ENCODE measurements at places on chromosomes 12 and 14.
A peak's percentile ranks its signal among the peaks of the same experiment; 100 is the strongest.

DNA sequence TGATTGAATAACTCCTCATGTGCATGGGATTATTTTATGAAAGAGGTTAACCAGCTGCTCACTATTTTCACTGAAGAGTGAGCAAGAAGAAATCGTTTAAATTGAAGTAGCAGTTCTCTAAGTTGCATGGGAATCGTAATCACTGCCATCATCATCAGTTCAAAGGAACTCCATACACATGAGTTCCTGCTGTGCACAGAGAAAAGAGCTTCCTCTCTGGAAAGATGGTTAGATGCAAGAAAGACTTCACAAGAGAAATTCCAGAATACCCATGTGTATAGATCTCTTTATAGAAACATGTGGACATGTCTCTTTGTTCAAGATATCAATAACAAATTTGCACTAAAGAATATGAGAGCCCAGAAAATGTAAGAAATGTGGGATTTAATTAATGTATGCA lies 291.3 kb downstream of the PDZRN4 start:
- DNase-seq, result no peak

- no peak for DNase-seq
Observed at GRCh38 chr12:95460896-95461295, 13.1 kb upstream of the METAP2 start.

DNA sequence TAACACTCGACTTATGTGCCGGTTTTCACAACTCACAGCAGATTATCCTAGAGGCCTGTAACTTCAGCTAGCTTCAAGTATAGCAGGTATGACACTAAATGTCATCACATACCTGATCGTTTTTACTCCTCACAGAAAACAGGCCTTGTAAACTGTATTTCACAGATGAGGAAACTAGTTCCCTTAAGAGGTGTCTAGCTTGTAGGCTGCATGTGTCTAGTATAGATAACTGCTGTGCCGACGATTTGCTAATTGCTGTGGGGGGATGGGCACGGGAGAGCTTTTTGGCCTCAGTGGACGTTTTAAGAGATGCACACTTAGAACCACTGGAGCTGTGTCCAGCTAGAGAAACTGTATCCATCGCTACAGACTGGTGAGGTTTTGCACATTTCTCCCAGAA lies 78.8 kb downstream of the PAPOLA start:
- DNase-seq, result no peak

DNA sequence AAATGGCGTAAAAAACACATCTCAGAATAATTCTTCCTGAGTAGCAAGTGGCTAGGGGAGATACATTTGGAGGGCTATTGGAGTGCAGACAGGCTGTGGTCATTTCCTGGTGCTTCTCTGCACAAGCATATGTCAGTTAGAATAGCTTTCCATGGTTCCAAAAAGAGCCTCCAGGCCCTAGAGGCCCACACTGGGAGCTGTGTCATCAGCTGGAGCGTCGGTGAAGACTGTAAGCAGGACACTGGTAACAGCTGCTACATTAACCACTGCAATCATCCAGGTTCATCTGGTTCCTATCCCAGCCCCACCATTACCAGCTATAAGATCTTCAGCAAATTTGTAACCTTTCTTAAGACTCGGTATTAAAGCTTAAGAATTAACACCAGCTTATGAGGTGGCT lies 31.7 kb upstream of the APPL2 start:
- DNase-seq, result no peak

GRCh38 chr12:94100990-94101737 lies 47.2 kb upstream of the PLXNC1 start:
- peak; percentile 18 for DNase-seq

- DNase-seq, result no peak
Observed at GRCh38 chr12:47982770-47983169, 19.4 kb downstream of the TMEM106C start.

- peak; percentile 14 for DNase-seq
Observed at GRCh38 chr14:76432827-76433752, 57.2 kb downstream of the ESRRB start.

DNA sequence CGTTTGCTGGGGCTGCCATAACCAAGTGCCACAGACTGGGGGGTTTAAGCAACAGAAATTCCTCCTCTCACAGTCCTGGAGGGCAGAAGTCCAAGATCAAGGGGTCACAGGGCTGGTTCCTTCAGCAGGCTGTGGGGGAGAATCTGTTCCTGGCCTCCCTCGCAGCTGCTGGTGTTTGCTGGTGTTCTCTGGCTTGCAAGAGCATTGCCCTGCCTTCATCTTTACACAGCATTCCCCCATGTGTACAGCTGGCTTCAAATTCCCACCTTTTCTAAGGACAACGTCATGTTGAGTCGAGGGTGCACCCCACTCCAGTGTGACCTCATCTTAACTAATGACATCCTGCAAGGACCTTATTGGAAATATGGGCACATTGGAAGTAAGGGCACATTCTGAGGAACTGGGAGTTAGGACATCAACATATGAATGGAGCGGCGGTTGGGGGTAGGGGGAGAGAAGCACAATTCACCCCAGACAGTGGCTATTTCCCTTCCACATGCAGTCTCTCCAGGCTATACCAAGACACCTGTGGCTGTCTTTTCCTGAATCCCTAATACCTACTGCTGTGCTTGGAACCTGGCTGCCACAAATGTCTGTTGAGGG lies 123.6 kb downstream of the FOXN3 start:
- DNase-seq, result no peak

- DNase-seq, result no peak
Observed at GRCh38 chr14:66088656-66089055, 397.5 kb upstream of the CCDC196 start.

- no peak for DNase-seq
Observed at GRCh38 chr14:94774344-94775090, 4.6 kb upstream of the GSC start.

GRCh38 chr12:48084066-48084465 lies 21.8 kb downstream of the SENP1 start:
- no peak for DNase-seq

DNA sequence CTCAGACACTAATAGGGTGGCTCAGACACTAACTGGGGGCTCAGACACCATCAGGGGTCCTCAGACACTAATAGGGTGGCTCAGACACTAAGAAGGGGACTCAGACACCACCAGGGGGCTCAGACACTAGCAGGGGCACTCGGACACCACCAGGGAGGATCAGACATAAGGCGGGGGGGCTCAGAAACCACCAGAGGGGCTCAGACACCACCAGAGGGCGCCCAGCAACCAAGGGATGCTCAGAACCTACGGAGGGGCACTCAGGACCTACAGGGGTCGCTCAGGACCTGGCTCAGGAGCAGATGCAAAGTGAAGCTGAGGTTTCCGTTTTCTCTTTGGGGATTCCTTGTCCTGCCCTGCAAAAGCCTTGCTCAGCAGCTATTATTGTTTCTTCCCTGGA lies 448.5 kb downstream of the TMEM121 start:
- peak; percentile 12 for DNase-seq

GRCh38 chr14:97379091-97379531 lies 581.9 kb downstream of the VRK1 start:
- no peak for DNase-seq

GRCh38 chr12:2930865-2931264 lies 28.3 kb upstream of the TEAD4 start:
- no peak for DNase-seq

GRCh38 chr14:57816568-57817284 lies 49.2 kb downstream of the SLC35F4 start:
- no peak for DNase-seq

DNA sequence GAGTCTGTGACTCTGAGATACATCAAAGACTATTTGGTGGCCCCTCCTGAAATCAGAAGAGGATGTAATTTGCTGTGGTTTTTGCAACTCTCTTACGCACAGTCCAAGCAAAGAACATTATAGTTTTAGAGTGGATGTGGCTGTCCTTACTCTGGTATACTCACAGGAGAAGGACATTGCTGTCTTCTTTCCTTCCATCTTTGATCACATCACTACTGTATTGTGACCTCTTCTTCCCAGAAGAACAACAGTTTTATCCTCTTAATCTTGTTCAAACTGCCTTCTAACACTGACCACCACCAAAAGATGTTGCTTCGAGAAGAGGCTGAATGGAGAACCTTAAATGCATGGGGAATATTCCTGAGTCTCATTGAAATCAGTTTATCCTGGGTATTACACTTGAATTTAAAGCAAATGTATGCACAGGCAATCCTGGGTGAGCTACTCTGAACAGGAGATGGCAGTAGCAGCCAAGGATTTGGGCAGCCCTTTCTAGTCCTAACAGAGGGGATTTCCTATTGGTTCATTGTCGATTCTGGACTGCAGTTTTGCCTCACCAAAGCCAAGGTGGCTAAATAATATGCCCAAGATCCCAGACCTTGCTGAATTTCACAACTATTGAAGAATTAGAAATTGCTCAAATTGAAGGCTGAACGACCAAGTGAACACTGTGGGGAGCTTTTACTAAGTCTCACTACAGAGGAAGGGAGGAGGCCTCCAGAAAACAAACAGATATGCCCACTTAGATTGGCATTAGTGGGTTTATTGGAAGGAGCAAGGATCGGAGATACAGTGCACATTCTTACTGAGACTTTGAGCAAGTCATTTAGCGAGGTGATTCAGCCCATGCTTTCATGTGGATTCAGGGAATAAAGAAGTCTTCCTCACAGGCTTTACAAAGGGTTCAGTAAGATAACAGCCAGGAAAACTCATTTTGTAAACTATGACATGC lies 282.8 kb downstream of the PAWR start:
- no peak for DNase-seq

GRCh38 chr14:98028162-98028561 lies 1231.0 kb downstream of the VRK1 start:
- no peak for DNase-seq

- no peak for DNase-seq
Observed at GRCh38 chr12:87020071-87020470, 763.9 kb upstream of the MGAT4C start.

GRCh38 chr14:96202441-96203094 lies 2.1 kb upstream of the BDKRB2 start:
- no peak for DNase-seq

DNA sequence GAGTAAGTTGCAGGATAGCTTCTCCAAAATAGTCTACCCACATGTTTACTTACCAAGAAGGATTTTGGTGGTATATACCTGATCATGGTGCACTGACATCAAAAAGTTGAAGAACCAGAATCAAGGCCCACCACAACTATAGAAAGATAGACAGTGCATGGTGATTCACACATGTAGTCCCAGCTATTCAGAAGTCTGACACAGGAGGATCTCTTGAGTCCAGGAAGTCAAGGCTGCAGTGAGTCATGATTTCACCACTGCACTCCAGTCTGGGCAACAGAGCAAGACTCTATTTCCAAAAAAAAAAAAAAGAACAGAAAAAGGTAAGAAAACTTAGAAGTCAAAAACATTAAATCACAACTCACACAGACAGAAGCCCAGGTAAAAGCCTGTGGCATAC lies 422.2 kb upstream of the FOXG1 start:
- no peak for DNase-seq

GRCh38 chr12:24728366-24728765 lies 220.5 kb downstream of the BCAT1 start:
- DNase-seq, result no peak

DNA sequence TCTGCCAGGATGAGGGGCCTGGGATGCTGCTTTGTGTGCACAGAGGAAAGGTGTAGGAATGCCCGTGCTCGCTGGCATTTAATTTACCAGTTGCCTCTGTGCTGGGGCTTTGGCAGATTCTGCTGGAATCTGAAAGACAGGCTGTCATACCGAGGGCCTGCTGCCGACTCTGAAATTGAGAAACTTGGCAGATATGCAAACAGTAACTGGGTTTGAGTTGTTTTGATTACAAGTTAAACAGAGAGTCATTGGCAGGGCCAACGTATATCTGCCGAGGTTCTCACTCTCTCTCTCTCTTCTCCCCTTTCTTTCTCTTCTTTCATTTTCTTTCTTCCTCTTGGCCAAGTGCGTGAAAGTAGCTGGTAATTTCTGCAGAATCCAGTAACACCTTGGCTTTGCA lies 618.7 kb downstream of the VRK1 start:
- no peak for DNase-seq

DNA sequence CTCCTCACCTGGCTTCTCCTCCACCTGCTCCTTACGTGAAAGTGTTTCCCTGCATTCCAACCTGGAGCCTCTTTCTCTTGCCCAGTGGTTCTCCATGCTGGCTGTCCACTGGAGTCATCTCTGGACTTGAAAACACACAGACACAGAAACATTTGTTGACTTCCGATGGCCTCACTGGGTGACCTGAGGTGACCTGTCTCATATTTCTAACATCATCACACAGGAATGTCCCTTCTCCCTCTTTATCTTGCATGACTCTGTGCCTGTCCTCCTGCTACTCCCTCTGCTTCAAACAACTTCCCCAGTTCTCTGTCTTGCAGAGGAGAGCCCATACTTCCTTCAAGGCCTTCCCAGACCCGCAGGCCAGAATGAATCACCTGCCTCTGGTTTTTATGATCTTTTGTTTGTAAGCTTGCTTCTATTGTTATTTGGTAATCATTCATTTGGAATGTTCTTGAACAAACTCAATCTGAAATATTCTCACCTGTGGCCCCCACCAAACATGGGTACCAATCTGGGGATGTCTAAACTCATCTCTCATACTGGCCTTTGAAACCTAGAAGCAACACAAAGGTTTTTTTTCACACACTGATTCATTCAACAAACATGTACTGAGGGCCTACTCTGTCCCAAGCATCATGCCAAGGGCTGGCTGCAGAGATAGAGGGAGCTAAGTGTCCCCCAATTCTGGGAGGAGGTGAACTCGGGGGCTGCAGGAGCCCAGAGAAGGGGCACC lies 9.7 kb upstream of the RIN3 start:
- no peak for DNase-seq

DNA sequence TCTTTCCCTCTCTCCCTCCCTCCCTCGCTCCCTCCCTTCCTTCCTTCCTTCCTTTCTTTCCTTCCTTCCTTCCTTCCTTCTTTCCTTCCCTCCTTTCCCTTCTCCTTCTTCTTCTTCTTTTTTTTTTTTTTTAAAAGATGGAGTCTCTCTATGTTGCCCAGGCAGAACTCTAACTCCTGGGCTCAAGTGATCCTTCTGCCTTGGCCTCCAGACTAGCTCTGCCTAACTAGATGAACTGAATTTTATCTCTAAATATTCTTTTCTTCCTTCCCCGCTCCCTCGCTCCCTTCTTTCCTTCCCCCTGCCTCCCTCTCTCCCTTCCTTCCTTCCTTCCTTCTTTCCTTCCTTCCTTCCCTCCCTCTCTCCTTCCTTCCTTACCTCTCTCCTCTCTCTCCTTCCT lies 170.5 kb upstream of the LHX5 start:
- no peak for DNase-seq

DNA sequence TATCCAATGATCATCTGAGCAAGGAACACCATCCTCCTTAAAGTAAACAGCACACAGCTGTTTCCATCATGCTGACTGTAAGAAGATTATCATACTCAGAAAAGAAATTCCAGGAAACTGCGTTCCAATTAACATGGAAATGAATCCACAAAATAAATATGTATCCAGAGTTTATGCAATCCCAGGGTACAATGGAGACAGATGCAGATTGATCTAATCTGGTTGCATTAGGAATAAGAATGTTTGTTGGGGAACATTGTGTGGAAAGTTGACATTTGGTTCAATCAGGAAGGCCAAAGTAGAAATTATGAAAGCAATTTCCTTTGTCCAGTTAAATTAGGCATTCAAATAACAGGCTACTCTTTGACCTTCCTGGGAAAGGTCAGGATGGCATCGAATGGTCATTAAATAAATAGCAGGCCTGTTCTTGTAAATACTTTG lies 236.9 kb upstream of the AMIGO2 start:
- no peak for DNase-seq

- DNase-seq, result no peak
Observed at GRCh38 chr12:70948976-70949336, 28.4 kb upstream of the PTPRR start.

All from NCI-H524 treated with DMSO at 0.1 percent for 48 hours (cell line).